Colonic mucosa (tissue), 4 donors: ENCODE measurements at places on chromosomes 2 and 18.

- DNase-seq = no peak
Observed at GRCh38 chr2:100042562-100042961, 99.8 kb downstream of the AFF3 start.

GRCh38 chr2:99597616-99598015, 107.8 kb upstream of the REV1 start:
- no peak for DNase-seq

GRCh38 chr2:107822302-107822701, 4.4 kb upstream of the RGPD4 start:
- no peak for DNase-seq

GRCh38 chr2:44200759-44201158, 32.1 kb downstream of the PPM1B start:
- DNase-seq = no peak

- no peak for DNase-seq
Observed at GRCh38 chr2:123245156-123245555, 779.9 kb upstream of the CNTNAP5 start.

DNA sequence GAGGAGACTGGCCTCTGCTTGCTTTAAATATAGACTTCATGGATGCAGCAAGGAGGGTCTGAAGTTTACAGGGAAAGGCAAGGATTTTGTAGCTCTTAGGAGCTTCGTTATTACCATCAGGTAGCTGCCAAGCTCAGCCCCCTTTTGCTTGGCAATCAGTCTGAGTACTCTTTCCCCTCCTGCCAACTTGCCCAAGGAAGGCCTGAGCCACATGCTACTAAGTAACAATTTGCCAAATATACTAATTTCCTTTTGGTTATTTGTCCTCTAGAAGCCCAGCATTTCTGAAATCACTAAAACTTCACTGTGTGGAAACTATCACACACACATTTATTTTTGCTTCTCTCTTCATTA, 85.5 kb upstream of the ITPRID2 start:
- no peak for DNase-seq

DNA sequence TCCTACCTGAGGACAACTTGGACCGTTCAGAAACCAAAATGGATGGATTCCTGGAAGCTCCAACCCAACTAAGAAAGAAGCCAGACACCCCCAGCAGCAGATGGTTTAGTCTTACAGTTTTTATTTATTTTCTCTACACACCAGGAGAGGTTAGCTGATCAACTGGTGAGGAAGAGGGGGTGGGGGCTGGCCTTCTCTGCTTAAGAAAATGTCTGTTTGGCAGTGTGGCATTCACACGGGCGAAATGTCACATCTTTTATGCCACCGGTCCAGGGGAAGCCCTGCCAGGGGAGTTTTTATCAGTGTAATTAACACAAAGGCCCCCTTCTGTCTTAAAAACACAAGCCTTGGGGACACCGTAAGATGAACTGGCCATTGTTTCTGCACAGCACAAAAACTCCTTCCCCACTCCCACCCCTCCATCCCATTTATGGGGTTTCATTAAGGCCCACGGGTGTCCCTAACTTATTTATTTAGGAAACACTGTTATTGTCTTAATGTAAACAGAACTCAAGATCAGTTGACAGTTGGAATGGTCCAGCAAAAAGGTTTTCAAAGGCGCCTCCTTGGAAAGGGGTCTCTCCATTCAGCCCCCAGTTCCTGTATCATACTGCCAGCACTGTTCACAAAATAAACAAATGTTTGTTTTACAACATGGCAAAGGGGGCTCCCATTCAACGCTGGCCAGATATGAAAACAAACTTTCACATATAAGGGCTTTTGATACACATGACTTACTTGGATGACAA, 217.0 kb downstream of the C1D start:
- no peak for DNase-seq

DNA sequence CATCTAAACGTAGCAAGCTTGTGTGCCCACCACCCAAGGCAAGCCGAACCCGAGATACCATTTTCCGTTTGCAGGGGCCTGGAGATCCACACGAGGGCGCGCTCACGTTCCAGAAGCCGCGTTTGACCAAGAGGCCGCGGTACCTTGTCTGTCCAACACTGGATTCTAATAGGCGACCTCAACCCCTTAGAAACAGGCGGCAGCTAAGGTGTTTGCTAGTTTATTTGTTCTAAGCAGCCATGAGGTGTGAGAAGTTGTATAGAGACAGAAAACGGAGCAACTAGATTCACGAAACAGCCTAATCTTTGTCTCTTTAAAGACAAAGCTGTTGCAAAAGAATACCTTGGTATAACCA, 4.2 kb downstream of the HOXD11 start:
- DNase-seq = peak; percentile 56

GRCh38 chr2:159971365-159972152, 90.9 kb downstream of the PLA2R1 start:
- DNase-seq = no peak

DNA sequence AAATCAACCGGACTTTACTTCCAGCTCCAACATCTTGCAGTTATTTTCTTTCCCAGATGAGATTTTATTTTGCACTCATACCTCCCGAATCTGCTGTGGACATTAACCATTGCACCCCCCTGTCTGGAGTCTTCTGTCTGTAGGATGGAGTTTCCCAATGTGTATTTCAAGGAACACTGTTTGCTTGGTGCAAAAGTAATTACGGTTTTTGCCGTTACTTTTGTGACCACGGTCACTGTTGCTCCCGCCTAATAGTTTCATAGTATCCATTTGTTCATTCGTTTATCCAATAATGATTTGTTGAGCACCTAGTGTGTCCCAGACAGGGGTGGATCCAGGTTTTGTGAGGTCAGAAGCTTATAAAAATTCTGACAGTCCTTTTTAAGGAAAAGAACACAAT, 90.3 kb upstream of the BCL11A start:
- DNase-seq = no peak

DNA sequence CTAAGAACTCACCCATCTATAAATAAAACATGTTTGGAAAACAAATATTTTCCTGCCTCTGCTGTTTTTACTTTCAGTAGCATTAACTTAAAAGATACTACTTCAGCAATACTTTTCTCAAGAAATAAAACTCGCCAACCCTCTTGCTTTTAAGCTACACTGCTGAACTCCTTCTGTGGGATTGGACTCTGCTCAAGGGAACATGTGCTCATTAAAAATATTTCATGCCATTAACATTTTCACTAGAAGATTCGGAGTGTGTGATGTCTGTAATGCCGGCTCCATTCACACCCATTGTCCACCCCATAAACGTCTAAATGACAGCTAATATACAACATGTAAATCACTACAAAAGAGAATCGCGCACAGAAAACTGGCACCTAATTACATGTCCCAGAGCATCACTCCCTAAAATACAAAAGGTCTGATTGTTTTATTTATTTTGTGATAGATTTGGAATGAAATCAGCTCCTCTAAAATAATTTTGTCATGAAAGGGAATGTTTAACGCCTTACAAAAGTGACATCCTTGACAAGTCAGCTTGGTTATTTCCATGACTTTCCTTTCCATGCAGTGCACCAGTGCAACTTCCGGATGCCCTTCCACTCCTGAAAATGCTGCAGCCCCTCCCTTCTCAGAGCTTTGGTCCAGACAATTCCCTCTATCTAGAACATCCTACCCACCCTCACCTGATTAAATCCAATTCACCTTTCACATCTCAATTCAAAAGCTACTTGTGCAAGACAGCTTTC, 73.1 kb downstream of the ANKRD44 start:
- no peak for DNase-seq

- DNase-seq = no peak
Observed at GRCh38 chr18:13254971-13255927, 36.7 kb downstream of the LDLRAD4 start.

DNA sequence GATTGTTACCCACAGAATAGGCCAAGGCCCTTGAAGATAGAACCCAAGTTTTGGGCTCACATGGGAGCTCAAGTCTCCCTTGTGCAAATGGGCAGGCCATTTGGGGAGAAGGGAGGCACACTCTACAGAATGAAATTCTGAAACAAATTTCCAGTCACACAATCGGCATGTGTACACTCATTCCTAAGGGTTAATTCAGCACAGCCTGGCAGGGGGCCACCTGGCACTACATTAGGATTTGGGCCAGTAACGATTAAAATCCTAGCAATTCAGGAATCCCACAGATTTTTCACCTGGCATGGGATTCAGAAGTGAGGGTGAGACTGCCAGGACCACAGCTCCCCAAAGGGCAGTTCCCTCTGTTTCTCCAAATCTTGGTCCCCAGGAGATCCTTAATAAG, 46.4 kb downstream of the BMP10 start:
- DNase-seq = no peak

GRCh38 chr18:62715759-62716615, 646 bp downstream of the PHLPP1 start:
- peak; percentile 57 for DNase-seq

DNA sequence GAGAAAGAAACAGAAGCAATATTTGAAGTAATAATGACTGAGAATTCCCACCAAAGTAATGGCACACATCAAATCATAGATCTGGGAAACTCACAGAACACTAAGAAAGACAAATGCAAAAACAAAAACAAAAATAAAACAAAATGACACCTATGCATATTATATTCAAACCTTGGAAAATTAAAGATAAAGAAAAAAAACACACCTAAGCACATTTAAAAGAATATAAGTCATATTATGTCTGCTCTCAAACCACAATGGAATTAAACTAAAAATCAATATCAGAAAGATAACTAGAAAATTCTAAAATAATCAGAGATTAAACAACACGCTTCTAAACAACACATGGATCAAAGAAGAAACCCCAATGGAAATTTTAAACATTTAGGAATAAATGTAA, 59.7 kb upstream of the GALNT5 start:
- DNase-seq = no peak

DNA sequence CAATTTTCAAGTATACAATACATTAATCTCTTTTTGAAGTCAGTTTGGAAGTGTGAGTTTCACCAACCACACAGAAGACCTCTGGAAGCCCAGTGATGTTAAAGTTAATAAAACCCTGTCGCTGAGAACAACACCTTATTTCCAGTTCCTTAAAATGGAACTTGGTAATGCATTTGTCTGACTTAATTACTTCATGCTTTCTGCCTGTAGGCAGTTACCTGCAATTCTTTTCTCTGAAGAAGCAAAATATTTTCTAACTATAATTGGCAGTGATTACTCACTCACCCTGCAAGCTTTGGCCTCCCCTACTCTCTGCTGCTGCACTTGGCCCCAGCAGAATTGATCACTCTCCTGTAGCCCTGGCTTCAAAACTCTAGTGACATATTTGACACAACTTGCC, 81.5 kb downstream of the TXNL1 start:
- no peak for DNase-seq

- DNase-seq = no peak
Observed at GRCh38 chr2:229414631-229415030, 143.5 kb upstream of the PID1 start.
